Right lung (tissue), 10 donors: ENCODE measurements at places on chromosomes 12 and 14. TPM values are rescaled to one million over a fixed set of nuclear protein-coding genes. Genes with fewer than 3 reads are reported as not detected.

DNA sequence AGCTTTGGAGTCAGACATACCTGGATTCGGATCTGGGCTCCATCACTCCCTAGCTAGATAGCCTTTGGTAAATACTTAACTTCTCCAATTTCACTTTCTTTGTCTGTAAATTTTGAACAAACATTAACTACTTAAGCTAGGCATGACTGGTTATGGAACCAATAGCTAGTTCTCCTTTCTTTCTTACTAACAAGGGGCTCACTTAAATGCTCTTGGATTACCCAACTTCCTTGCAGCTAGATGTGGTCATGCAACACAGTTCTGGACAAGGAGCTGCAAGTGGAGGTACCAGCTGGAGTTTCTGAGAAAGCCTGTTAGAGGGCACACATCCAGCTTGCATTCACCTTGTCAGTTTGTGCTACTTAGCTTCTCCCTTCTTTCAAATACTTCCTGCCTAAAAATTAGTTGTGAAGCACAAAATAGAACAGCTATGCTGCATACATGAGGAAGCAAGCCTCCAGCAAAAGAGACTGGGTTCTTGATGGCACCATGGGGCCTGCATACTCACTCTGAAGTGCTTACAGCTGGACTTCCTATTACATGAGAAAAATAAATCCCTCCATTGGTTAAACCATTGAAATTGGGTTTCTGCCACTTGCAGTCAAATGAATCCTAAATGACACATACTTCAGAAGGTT, 210.1 kb upstream of the EEA1 start:
- DNase-seq: no peak

GRCh38 chr12:91111366-91112325, at the start of gene LUM:
Gene LUM (minus strand): TSS chr12:91111494. CDS start chr12:91108979, 2,515 bp downstream.
- peak; percentile 85 for DNase-seq

GRCh38 chr12:66929121-66929520, 250.2 kb upstream of the GRIP1 start:
- DNase-seq: no peak

GRCh38 chr12:112898380-112898779, 8.4 kb upstream of the OAS1 start:
- no peak for DNase-seq

DNA sequence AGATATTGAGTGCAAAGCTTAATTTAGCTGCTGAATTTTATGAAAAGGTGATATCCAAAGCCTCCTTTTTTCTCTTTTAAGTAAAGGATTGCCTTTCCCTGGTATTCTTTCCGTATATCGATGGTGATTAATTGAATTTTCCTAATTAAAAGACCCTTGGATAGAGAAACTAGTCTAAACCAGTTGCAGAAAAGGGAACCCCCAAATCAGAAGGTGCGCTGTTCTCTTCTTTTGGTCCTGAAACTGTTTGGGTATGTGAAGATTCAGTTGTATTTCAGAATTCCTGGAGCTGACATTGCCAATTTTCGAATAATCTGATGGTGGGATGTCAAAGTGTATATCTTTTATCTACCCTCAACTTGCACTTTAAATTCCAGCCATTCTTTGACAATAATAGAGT, 1.9 kb downstream of the GPHN start:
- no peak for DNase-seq

POLR3B gene
- polyA plus RNA-seq: 13.5 TPM

- DNase-seq: peak; percentile 15
These were observed 803 bp downstream of the STK38L start for GRCh38 chr12:27244689-27245488.
